Peyer's patch (tissue), 4 donors: ENCODE measurements at places on chromosomes 4 and X.

DNA sequence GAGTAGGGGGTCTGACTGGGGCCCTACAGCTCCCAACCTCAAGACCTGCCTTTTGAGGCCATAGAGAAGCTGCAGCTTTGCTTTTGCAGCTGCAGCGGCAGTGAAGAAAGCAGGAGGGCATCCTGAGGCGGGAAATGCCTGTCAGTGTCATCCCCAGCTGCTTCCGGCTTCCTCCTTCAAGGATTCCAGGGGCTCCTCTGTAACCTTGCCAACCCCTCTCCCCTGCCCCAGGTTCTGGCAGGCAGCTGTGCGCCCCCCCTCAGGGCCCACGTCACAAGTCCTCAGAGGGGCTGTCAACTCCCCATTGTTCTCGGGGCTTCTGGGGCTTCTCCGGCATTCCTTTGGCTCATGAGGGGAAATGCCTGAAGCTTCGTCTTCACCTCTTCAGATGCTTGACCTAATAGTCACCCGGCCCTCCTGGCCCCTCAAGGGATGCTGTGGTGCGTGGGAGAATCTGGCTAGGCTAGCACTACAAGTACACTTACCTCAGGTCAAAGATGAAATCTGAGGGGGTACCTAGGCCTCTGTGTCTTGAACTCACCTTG lies 31.9 kb downstream of the APLN start:
- DNase-seq, result no peak

DNA sequence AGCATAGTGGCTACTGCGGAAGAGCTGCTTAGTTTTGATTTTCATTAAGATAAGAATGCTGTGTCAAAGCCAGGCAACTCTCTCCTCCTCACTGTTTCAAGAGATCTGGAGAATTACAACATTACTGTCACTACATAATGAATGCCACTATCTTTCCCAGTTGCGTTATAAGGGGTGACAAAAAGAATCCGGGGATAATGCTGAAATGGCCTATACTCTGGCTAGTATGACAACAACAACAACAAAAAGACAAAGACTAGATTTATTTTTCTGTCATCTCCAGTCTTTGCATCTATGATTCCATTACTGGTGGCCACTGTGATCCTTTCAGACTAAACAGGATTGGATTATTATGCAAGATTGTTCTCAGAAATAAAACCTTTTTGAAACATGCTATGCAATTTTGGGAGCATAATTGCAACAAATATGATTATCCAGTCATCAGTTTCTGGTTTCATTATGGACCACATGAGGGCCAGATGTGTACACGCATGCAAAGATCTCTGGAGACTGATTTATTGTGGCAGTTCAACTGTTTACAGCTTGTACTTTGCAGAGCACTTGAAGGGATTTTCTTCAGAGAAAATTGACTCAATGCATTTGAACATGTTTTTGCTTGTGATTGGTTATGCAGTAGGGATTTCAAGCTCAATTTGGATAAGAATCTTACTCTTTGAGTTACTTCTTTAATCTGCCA lies 31.1 kb upstream of the SPANXB1 start:
- DNase-seq, result no peak

DNA sequence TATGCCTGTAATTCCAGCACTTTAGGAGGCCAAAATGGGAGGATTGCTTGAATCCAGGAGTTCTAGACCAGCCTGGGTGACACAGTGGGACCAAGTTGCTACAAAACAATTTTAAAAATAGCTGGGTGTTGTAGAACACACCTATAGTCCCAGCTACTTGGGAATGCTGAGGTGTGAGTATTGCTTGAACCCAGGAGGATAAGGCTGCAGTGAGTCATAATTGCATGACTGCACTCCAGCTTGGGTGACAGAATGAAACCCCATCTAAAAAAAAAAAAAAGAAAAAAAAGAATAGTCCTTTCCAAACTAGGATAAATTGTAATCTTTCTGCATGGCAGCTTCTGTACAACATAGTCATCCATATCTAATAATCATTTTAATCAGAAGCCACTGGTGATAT lies 270.1 kb upstream of the INTU start:
- no peak for DNase-seq

GRCh38 chrX:37746218-37746941 lies 33.5 kb upstream of the CYBB start:
- DNase-seq, result no peak

DNA sequence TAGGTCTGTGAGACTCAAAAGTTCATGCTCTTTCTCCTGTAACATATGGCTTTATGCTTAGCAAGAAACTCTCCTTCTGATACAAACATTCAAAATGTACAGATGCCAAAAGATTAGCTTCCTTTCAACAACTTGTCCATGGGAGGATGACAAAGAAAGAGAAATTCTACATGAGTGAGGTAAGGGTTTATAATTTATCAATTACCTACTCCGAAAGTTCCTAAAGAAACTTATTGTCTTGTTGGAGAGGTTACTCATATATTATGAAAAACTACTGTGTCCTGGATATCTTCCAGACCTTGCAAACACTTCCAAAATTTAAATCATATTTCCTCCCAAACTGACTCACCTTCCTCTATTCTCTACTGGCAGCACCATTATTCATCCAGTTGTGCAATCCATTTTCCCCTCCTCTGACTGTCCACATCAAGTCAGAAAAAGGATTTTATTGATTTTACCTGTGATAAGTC lies 65.1 kb downstream of the ENPEP start:
- DNase-seq, result no peak

DNA sequence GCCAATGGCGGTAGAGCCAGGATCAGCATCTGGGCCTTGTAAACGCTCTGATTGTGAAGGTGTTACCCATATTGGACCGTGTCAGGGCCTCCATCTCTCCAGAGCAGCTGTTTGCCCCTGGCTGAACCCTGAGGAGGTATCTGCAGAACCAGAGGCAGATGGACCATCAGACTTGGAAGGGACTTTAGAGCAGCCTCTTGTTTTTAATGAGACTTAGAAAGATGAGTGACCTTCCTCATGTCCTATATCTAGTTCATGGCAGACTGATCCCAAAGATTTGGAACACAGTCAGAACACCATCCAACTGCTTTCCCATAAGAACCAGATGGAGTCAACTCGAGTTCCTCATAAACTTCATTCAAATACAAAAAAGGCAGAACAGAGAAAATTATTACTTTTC lies 135.1 kb upstream of the MSX1 start:
- no peak for DNase-seq

GRCh38 chr4:75046641-75047040 lies 113.7 kb downstream of the PARM1 start:
- no peak for DNase-seq

DNA sequence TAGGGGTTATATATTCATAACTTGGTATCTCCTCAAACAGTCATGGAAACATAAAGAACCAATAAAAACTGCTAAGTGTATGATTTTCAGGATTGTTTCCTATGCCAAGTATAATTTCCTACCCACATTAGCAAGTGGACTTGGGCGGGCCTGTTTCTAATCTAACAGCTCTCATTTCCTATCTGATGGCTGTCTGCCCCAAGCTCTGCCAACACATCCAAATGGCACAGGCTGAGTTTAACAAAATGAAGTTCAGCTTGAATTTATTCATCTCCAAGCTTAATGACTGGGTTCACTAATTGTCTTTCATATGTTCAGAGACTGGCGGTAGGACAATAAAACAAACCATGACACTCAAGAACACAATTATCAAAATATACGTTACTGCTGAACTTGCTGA lies 55.5 kb upstream of the S100G start:
- DNase-seq, result no peak

- no peak for DNase-seq
These were observed 213.8 kb upstream of the FGF13 start for GRCh38 chrX:138925330-138925729.

- no peak for DNase-seq
These were observed 12.5 kb upstream of the CASK start for GRCh38 chrX:41935832-41936231.
